SIG-M5 (cell line): ENCODE measurements at places on chromosomes 12 and 14.

- no peak for DNase-seq
Measured at GRCh38 chr14:99122521-99123125, 149.4 kb downstream of the BCL11B start.

GRCh38 chr12:94638521-94638920, 11.8 kb downstream of the TMCC3 start:
- DNase-seq = no peak

GRCh38 chr12:123150744-123151456, at the start of gene PITPNM2:
Gene PITPNM2 (minus strand): TSS chr12:123151090. CDS start chr12:123034590, 116,500 bp downstream.
- DNase-seq = no peak

GRCh38 chr14:71749613-71750238, 182.5 kb upstream of the RGS6 start:
- DNase-seq = no peak

DNA sequence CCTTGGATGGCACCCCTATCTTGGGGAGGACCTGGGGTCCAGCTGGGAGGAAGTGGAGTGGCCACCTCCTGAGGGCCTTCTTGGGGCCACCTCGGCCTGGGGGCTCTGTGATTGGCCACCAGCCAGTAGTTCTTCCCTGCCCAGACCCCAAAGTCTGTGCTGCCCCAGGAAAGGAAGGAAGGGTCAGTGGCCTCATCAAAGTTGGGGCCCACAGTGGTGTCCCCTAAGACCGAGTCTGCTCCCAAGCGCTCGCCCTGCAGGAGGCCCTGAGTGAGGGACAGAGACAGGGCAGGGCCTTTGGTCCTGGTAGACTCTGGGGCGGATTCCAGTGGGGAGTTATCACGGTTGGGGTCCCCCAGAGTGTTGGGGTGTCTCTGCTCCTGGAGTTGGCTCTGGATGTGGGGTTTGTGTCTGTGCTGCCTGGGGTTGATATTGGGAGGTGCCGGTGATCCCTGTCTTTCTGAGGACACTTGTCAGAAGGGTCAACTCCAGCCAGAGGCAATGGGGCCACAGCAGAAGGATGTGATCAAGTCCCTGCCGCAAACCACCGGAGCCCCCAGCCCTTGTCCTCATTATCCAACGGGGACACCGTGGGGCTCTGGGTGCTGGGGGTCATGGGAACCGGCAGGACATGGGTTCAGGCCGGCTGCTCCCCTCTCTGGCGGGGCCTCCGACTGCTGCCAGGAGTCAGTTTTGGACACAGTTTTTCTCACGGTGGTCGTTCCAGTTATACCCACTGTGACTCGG, 364.3 kb downstream of the TMEM121 start:
- no peak for DNase-seq

- no peak for DNase-seq
Measured at GRCh38 chr14:51308866-51309265, 68.8 kb downstream of the TMX1 start.

DNA sequence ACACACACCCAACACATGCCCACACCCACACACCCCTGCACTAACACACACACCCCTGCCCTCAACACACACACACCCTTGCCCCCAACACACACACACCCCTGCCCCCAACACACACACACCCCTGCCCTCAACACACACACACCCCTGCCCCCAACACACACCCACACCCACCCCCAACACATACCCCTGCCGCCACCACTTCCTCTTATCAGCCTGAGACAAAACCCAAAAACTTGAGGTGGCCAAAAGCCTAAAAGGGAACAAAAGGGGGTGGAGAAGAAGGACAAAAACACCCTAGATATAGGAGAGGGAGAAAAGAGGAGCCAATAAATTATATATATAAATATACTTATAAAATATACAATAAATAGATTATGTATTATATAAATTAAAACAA, 9.1 kb upstream of the DEGS2 start:
- DNase-seq = no peak

GRCh38 chr12:5967645-5968415, 22.8 kb upstream of the ANO2 start:
- no peak for DNase-seq

GRCh38 chr12:63480186-63480585, 188.1 kb downstream of the DPY19L2 start:
- no peak for DNase-seq

DNA sequence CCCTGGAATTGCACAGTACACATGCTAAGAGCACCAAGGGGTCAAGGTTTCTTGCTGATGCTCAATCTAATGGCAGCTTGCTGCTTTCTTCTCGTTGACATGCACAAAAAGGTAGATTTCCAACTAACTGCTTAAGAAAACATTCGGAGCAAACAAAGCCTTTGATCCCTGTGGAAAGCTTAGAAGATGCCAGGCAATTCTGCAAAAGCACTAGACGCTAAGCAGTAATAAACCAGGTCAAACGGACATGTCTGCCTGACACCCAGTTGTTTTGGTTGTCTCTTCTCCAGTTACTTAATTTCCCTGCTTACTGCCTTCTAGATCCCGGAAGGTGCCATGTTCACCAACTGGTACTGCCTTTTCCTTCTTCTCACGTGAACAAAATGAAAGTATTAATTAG, 100.5 kb upstream of the TMCC3 start:
- DNase-seq = no peak

- DNase-seq = no peak
Measured at GRCh38 chr12:26231470-26231869, 36.1 kb downstream of the SSPN start.

DNA sequence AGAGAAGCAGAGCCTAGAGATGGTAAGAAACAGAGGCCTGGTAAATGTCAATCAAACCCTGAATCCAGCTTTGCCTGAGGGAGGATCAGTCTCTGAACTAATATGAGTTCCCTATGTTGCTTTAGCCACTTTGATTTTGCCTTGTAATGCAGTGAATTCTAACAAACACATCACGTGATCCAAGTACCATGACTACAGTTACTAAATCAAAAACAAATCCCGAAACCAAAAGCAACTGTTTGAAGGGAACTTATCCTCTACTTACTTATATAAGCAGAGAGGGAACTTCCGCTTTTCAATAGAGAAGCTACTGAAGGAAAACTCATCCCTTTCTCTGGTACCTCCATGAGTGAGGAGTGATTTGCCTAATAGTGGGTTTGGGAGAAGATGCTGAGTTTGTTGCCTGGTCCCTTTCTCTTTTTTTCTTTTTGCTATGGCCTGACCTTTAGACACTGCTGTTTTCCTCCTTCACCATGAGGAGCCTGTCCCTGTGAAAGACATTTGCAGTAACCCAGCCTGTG, 7.7 kb upstream of the PPTC7 start:
- peak; percentile 93 for DNase-seq

DNA sequence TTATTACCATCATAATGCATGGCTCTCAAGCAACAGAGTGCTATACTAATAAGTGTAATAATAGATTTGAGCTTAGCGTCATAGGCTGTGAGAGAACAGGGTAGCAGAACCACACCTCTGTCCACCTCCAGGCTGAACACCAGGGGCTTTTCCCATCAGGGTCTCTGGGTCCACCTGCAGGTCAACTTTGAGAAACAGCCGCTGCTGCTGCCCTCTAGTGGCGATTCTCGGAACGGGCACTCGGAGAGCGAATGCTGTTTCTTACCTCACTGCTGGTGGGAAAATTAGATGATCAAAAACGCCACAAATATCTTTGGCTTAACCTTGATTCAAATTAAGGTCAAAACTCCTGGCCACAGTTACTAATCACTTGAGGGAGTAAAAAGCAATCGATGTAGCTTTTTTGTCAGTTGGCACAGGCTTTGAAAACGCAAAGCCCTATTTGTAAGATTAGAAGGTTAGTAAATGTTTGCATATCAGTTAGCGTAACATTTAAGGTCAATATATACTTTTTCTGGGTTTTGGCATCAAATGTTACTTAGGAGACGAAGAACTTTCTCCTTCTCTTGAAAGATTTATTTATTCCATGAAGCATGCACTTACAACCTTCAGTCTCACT, 127.9 kb upstream of the TMEM132D start:
- no peak for DNase-seq

GRCh38 chr12:115623764-115624334, 653.6 kb downstream of the MED13L start:
- DNase-seq = no peak

- no peak for DNase-seq
Measured at GRCh38 chr12:131793243-131794022, 34.8 kb upstream of the MMP17 start.

DNA sequence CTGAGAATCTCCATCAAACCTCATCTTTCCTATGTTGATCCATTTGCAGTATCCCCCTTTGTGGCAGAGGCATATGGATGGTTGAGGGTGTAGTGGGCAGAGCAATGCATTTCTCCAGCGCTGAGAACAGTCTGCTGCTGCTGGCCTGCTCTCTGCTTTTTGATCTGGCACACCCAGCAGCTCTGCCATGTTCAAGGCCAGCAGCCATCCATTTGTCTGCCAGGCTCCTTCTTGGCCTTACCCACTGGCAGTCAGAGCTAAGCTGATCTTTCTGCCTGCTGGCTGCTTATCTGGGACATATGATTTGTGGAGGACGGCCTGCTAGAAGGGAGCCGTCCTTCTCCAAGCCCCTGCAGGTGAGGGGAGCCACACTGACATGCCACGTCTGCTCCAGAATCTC, 17.0 kb downstream of the NPC2 start:
- DNase-seq = no peak

DNA sequence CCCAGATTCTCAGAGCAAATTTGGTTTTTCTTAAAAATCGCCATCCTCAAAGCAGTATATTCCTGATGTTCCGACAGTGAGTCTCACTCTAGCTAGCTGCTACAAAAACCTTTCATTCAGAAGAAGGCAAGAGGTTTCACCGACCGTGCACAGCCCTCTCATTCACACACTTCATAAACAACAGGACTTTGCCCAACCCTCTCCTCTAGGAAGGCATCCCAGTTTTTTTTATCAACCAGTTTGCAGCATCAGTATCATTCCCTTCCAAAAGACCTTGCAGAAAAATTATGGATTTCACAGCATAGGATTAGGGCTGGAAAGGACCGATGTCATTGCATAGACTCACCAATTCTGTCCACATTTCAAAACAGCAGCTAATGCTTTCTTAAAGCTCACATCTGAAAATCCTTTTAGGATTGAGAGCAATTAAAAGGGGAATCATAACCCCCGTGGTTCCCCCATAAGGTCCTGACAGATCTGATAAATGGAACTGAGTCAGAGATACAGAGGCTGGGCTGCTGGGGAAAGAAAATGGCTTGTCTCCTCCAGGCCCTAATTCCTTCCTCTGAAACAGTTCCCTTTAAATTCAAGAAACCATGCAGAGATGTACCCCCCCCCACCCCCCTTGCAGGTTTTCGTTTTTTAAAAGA, 597 bp downstream of the SVOP start:
- no peak for DNase-seq

DNA sequence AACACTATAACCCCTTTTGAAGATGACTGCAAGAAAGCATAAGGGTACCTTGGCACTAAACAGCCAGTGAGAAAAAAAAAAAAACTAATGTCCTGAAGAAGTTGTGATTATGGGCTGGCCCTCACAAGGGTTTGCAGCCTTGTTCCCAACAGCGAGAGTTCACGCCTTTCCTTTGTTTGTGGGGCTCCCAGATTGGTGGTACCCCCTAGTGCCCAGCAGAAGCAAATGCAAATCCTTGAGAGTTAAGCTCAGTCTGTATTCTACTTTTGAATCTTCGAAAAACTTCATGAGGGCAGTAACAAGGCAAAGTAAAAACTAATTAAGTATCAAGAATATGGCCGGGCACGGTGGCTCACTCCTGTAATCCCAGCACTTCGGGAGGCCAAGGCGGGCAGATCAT, 238.9 kb upstream of the LMO3 start:
- no peak for DNase-seq

DNA sequence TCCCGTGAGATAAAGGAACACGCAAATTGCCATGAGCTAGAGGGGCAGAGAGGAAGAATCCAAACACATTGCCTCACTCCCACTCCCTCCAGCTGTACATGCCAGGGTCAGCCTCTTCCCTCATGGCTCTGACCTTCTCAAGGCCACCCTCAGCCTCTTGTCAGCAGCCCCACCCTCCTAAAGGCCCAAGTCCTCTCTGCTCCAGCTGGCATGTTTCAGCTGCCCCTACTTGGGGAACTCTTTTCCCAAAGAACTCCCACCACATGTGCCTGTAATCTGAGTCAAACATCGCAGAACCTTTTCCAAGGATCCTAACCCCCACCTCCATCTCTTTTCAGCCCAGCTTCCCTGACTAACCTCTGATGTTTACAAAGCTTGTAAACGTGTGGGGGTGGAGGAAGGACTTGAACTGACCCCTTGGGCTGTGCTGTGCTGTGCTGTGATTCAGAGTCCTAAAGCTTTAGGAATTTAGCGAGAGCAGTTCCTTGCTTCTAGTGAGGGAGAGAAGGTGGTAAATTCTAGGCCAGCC, 7.3 kb upstream of the CACNB3 start:
- no peak for DNase-seq

DNA sequence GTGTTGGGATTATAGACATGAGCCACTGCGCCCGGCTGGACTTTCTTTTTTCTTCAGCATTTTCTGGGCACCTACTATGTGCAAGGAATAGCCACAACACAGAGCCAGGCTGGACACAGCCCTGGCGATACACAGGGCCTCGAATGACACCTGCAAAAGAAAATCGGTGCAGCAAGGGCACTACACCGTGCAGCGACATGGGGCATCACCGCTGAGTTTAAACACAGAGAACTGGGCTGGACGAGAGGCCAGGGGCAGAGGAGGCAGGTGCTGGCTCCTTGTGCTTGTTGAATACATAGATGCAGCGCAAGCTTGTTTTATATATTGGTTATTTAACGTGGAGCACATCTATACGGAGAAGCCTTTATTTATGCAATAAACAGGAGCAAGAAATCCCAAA, 92.4 kb downstream of the SETD3 start:
- DNase-seq = no peak

- DNase-seq = no peak
Measured at GRCh38 chr12:85325442-85325841, 45.4 kb downstream of the ALX1 start.

- no peak for DNase-seq
Measured at GRCh38 chr12:110640275-110641025, 26.5 kb downstream of the TCTN1 start.

DNA sequence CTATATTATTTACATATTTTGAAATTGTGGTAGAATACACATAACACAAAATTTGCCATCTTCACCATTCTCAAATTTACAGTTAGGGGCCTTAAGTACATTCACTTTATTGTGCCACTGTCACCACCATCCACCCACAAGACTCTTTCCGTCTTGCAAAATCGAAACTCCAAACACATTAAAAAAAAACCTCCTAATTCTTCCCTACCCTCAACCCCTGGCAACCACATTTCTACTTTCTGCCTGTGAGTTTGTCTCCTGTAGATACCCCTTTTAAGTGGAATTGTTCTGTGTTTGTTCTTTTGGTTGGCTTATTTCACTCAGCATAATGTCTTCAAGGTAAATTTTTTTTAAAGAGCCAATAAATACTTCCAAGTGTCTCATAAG, 31.6 kb upstream of the AMIGO2 start:
- DNase-seq = no peak

- DNase-seq = no peak
Measured at GRCh38 chr12:86312232-86312631, 56.0 kb upstream of the MGAT4C start.

GRCh38 chr12:6362403-6362802, 13.0 kb downstream of the SCNN1A start:
- no peak for DNase-seq

- no peak for DNase-seq
Measured at GRCh38 chr12:106247674-106248311, at the start of gene CKAP4. Gene CKAP4 (minus strand): TSS chr12:106248020. CDS start chr12:106247851, 169 bp downstream.

GRCh38 chr14:82192387-82192786, 658.7 kb upstream of the SEL1L start:
- DNase-seq = no peak

GRCh38 chr12:79127271-79127751, 262.7 kb downstream of the SYT1 start:
- peak; percentile 9 for DNase-seq
